NCI-H226 (cell line): ENCODE measurements at places on chromosomes 5 and 9.
A peak's percentile ranks its signal among the peaks of the same experiment; 100 is the strongest.

- DNase-seq = no peak
Measured at GRCh38 chr9:93218671-93219420, 34.9 kb downstream of the WNK2 start.

- no peak for DNase-seq
Measured at GRCh38 chr5:60638300-60638699, 61.7 kb downstream of the DEPDC1B start.

DNA sequence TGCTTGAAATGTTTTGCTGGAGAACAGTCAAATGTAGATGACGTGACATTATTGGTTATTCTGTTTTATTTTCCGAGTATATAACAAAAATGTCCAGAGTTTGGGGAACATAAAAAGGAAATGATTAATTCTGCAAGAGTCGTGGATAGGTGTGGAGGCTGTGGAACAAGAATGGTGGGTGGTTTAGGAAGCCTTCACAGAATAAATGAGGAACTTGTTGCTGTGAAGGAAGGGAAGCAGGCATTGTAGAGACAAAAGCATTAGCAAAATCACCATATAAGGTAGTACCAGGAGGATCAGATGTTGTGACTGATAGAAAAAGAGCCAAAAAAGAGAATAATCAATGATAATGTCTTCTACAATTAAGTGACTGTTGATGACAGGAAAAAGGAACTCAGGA lies 66.2 kb upstream of the CNTLN start:
- DNase-seq = no peak

GRCh38 chr9:29999645-30000044 lies 2384.8 kb upstream of the ACO1 start:
- no peak for DNase-seq

DNA sequence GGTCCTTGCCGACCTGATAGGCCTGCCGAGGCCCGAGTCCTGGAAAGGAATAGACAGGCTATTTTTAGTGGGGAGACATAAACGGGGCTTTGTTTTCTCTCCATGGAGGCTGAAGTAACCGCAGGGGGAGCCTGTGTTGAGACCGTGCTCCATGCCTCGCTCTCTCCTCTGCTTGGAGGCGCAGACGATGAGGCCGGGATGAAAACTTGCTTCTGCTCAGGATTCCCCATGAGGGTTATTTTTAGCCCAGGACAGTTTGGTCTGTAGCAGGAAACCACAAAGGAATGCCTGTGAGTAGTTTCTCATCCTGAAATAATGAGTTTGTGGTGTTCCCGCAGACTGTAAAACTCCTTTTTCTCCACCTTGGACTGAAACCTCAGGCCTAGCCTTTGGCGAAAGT lies 81.9 kb upstream of the RARS1 start:
- peak; percentile 69 for DNase-seq

DNA sequence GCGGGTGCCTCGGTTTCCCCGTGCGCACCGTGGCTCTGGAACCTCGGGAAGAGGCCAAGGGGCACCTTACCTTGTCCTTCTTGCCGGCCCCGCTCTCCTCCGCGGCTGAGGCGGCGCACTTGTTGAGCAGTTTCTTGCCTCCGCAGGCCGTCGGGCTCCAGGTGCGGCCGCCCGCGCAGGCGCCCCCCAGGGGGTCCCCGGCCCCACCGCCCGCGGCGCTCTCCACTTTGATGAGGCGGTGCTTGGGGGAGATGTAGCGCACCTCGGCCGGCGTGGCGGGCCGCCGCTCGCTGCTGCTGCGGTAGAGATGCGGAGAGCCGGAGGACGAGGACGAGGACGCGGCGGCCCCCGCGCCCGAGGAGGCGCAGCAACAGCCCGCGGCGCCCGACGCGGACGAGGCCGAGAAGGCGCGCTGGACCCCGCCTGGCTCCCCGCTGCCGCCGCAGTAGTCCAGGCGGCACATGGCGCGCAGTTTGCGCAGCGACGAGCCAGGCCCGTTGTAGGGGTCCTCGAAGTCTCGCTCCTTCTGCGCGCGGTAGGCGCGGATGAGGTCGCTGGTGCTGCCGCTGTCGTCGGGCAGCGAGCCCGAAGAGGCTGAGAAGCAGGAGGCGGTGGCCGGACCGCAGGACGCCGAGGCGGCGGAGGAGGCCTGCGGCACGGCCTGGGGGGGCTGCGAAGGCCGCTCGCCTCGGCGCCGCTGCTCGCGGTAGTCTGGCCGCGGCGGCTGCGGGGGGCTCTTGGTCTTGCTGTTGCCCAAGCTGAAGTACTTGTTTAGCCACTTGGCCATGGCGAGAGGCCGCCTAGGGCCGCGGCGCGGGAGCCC lies 957 bp downstream of the SHB start:
- no peak for DNase-seq

DNA sequence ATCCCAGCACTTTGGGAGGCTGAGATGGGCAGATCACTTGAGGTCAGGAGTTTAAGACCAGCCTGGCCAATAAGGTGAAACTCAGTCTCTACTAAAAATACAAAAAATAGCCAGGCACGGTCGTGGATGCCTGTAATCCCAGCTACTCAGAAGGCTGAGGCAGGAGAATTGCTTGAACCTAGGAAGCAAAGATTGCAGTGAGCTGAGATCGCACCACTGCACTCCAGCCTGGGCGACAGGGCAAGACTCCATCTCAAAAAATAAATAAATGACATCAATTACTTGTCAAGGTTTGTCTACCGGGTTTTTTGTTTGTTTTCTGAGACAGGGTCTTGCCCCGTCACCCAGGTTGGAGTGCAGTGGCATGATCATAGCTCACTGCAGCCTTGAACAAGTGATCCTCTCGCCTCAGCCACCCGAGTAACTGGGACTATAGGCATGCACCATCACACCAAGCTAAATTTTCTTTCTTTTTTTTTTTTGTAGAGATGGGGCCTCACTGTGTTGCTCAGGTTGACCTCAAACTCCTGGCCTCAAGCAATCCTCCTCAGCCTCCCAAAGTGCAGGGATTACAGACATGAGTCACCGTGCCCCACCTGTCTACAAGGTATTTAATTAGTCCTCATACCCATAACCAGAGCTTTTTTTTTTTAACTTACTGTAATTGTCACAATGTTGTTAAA lies 64.9 kb downstream of the SUSD1 start:
- no peak for DNase-seq

- DNase-seq = no peak
Measured at GRCh38 chr9:87734106-87734505, 8.2 kb downstream of the CTSL start.

DNA sequence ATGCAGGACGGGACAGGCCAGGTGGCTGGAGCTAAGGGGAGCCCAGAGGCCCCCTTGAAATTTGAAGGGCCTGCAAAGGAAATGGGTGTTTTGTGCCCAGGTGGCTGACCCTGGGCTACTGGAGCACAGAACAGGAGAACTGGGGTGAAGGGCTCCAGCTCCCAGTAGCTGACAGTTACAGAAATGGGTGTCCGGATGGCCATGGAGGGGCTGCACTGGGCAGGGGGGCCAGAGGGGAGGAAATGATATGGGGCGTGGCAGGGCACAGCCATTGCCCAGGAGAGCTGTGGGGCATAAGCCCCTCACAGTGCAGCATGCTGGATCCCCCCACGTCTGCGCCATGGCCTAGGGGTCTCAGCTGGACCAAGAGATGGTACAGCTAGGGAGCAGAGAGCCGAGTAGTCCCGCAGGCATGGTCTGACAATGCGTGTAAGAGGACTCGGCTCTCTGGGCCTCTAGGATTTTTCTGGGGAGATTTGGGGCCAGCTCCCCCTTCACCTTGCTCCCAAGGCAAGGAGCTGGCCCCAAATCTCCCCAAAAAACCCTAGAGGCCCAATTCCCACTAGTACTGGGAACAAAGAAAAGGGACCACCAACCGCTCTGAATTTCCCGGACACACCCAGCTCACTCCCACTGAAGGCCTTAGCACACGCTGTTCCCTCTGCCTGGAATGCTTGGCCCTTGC lies 7.9 kb upstream of the CARD19 start:
- DNase-seq = no peak

- DNase-seq = no peak
Measured at GRCh38 chr5:83485842-83486241, 14.3 kb downstream of the VCAN start.

GRCh38 chr5:138935466-138935865 lies 60.3 kb upstream of the LRRTM2 start:
- DNase-seq = no peak

DNA sequence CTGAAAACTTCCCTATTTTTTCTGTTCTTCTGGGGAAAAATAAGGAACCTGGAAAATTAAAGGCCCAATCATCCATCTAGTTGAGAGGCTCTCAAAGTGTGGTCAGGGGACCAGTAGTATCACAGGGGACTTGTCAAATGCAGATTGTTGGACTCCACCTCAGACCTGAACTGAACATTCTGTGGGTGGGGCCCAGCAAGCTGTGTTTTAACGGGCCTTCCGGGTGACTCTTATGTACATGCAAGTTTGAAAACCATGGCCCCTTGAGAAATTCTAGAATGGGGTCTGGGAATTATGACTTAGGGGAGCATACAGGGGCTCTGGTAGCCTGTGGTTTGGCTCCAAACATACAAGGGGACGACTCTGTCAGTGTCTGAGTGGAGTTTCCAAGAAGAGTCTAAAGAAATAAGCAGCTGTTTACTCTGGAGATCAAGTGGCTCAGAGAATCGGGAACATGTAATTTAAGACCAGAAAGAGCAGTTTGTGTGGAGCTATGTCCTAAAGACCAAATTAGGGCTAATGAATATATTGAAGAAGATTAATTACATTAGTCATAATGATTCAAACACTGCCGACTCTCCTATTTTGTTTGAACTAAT lies 177.4 kb downstream of the SLC28A3 start:
- no peak for DNase-seq

DNA sequence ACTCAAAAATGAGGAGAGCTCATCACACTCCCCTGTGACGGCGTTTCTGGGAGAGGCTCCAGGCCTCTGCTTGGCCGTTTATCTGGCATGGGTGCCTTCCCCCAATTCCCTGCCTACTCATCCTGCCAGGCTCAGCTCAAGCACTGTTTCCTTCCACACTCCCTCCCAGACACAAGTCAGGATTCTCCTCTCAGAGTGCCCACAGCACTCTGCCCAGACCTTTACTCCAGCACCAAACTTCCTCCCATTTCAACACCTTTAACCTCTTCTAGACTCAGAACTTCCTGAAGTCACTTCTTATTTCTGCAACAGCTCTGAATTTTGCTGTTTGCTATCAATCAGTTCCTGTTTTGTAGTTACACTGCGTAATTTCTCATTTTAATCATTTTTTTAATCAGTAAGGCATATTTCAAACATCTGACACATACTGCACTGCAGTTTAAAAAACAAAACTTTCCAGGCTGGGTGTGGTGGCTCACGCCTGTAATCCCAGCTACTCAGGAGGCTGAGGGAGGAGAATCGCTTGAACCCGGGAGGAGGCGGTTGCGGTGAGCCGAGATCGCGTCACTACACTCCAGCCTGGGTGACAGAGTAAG lies 16.0 kb downstream of the TRMO start:
- no peak for DNase-seq

DNA sequence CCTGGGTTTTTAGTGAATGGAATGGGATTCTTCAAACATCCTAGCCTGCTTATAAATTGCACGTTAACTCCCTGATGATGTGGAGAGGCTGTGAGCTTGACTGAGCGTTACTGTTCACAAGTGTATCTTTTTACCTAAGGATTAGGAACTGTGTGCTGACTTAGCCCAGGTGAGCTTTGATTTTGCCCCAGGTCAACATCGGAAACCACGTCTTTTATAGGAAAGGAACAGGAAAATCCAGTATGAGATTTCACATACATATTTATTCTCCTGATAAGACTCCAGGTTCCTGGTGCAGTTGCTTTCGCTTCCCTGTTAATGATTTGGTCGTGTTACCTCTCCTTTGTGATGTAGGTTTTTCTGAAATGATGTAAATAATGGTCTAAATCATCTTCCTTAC lies 103.2 kb upstream of the BASP1 start:
- DNase-seq = no peak

DNA sequence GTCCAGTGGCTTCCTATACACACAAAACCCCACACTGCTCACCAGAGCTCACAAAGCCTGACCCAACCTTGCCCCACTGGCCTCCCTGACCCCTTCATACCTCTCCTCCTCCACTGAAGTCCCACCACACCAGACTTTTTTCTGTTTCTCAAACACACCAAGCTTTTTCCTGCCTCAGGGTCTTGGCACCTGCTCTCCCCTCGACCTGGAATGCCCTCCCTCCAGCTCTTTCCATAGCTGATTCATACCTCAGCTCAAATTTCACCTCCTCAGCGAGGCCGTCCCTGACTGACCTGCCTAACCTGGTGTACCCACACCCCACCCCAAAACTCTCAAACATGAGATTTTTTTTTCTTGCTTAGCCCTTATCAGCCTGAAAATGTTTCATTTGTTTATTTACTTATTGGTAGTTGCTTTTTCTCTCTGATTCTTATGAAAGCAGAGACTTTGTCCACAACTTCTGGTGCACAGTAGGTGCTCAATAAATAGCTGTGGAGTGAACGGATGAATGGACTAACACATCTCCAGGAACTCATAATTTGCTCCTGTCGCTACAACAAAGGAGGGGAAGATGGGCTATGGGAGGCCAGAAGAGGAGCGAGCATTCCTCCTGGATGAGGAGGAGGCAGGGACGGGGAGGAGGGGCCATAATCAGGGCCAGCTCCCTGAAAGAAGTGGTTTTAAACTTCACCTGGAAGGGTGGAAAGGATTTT lies 84.3 kb downstream of the SH3TC2 start:
- peak; percentile 46 for DNase-seq

- DNase-seq = no peak
Measured at GRCh38 chr5:154262342-154262741, 71.8 kb downstream of the GALNT10 start.

DNA sequence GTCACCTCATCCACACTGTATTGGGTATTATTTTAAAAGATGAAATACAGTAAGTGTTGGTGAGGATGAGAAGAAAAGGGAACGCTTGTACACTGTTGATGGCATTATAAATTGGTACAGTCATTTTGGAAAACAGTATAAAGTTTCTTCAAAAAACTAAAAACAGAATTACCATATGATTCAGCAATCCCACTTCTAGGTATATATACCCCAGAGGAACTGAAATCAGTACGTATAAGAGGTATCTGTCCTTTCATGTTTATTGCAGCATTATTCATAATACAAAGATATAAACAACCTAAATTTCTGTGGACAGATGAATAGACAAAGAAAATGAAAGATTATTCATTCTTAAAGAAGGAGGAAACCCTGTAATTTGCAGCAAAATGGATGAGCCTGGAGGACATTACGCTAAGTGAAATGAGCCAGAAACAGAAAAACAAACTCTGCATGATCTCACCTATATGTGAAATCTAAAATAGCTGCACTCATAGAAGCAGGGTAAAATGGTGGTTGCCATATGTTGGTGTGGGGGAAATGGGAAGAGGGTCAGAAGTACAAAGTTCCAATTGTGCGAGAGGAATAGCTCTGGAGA lies 191.6 kb downstream of the TRIM36 start:
- DNase-seq = no peak

DNA sequence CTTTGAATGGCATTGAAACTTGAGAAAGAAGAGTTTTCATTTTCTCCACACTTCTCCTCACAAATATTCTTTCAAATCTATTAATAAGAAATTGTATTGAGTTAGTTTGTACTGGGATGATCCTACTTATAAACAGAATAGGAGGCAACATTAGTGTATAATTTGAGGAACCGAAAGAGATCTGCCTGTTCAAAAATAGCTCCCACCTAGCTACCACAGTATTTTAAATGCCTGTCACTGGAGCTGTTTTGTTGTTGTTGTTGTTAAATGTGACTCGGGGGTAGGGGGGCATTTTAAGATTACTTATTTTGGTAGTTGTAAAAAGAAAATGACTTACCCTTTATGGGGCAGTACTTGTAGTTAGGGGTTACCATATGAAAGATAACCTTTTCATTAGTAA lies 20.1 kb upstream of the HAPLN1 start:
- DNase-seq = no peak

GRCh38 chr9:113621309-113621791 lies 157.8 kb downstream of the RGS3 start:
- peak; percentile 82 for DNase-seq

GRCh38 chr9:136220017-136220729 lies 15.2 kb upstream of the LHX3 start:
- DNase-seq = no peak
